ENCODE measurements at places on chromosomes 16 and 17.
A peak's percentile ranks its signal among the peaks of the same experiment; 100 is the strongest.

- no peak for DNase-seq
Measured at GRCh38 chr17:15891318-15891717, 53.6 kb upstream of the ADORA2B start.

DNA sequence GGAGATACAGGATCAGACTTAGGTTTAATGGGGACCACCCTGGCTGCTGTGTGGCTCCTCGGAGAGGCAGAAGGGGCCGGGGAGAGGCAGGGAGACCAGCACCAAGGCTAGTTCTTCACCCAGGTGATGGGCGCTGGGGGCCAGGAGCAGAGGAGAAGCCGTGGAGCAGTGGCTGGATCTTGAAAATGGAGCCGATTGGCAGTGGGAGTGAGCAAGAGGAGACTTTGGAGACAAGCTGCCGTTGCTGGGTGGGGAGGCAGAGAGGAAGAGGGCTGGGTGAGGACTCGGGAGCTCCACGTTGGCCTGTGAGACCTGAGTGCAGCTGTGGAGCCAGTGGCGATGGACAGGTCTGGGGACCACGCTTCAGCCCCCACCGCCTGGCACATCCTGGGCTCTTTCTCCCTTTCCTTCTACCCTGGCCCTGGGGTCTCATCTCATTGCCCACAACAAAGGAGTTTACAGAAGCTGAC, 9.0 kb downstream of the RAB11FIP4 start:
- DNase-seq = no peak

DNA sequence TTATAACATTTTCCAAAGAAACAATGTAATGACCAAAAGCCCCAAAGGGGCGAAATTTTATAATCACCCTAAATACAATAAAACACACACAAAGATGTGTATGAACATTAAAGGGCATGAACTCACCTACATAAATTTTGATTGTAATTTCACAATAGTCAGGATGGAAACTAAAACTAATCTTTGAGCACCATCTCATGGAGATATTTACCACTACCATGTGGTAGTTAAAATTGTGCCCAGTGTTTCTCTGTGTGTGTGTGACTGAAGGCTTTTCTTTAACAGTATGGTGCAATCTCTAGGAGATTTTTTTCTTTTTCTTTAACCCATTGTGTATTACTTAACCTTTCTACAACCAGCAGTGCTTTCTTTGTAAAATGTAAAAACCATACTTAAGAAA, 19.7 kb upstream of the MEIOC start:
- DNase-seq = no peak

DNA sequence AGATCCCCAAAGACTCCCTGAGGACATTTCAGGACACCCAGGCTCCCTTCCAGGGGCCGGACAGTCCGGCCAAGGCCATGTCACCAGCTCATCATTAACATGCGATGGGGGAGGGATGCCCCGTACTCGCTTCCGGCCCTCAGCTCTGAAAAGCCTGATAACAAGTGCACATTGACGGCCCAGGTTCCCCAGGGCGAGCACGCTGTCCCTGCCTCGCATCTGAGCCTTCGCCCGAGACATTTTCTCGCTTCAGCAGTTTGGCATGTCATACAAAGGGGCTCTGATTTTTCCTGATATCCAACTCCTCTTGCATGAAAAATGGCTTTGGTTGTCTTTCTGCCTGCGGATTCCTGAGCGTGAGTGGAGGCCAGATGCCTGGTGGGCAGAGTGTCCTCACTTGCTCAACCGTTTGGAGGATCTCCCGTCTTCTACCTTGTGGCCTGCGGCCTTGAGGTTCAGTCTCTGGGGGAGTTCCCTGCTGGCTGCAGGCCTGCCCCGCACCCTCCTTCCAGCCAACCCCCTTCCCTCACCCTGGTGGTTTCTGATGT, 14.1 kb downstream of the CACNG4 start:
- no peak for DNase-seq

DNA sequence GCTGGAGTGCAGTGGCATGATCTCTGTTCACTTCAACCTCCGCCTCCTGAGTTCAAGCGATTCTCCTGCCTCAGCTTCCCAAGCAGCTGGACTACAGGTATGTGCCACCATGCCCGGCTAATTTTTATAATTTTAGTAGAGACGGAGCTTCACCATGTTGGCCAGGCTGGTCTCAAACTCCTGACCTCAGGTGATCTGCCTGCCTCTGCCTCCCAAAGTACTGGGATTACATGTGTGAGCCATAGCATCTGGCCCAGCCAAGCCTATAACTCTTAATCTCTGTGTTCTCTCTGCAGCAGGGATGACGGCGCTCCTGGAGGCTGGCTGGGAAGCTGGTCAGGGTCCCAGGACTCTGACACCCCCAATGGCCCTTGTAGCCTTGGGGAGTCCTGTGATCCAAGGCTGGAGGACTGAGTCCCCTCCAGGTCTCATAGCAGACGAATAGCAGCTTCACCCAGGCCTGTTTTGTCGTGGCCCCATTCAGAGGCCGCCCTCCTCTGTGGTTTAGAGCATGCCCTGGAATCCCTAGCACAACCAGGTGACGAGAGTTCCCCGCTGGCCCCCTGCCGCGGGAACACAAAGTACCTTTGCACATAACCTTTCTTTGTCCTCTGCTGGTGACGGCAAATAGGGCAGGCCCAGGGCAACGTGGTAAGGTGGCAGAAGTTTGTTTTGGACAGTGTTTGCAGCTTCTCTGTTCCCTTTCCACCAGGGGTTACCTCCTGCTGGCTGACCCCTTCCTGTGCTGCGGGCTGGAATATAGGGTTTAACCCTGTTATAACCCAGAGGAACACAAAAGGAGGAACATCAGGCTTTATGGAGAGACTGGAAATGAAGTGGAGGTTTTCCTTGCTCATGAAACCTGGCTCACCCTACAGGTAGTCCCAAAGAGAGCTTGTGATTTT, 43.0 kb upstream of the TOB1 start:
- peak; percentile 60 for DNase-seq

GRCh38 chr16:588889-589657, 793 bp upstream of the RAB40C start:
- DNase-seq = peak; percentile 97
